ENCODE measurements at places on chromosomes 11 and 22.

- no peak overlapping the region for H3K27ac ChIP-seq
- peaks cover 73% of the 10 kb centered on the region for H3K36me3 ChIP-seq
- H3K4me1 ChIP-seq: no peaks in the 10 kb centered on the region
- no peak for DNase-seq
- no peaks in the 10 kb centered on the region for H3K27me3 ChIP-seq
- no peak overlapping the region for H3K4me3 ChIP-seq
Observed at GRCh38 chr11:72294616-72295395, 50.8 kb upstream of the PHOX2A start.

GRCh38 chr11:108135845-108136544 lies 14.6 kb downstream of the ACAT1 start:
- peaks cover 87% of the 10 kb centered on the region for H3K36me3 ChIP-seq
- no peaks in the 10 kb centered on the region for H3K27me3 ChIP-seq
- peak overlapping the region; percentile 24 for H3K27ac ChIP-seq
- no peak for DNase-seq

GRCh38 chr11:692824-693414 lies 2.1 kb downstream of the DEAF1 start:
- H3K27me3 ChIP-seq: no peaks in the 10 kb centered on the region
- peaks cover 25% of the 10 kb centered on the region for H3K4me1 ChIP-seq
- peaks cover 4% of the 10 kb centered on the region for H3K36me3 ChIP-seq

DNA sequence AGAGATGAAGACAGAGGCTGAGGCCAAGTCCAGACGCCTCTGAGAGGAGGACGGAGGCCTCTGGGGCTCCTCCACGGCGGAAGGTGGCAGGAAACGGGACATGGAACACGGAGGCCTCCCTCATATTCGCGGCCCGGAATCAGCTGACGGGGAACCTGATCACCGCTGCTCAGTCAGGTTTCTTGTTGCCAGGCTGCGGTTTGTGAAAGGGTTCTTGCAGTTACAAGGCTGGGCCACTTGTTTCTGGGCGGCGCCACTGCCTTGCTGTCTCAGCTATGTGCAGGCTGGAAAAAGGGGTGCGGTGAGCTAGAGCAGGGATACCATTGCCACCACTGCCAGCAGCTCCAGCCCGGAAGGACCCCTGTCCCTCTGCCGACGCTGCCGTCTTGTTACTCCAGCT lies 10.0 kb upstream of the MMP1 start:
- H3K27ac ChIP-seq: no peak overlapping the region
- H3K36me3 ChIP-seq: no peaks in the 10 kb centered on the region
- no peaks in the 10 kb centered on the region for H3K27me3 ChIP-seq
- H3K4me1 ChIP-seq: no peaks in the 10 kb centered on the region
- no peak overlapping the region for H3K4me3 ChIP-seq

GRCh38 chr11:65501186-65501471 lies 2.3 kb downstream of the MALAT1 start:
- peak overlapping the region; percentile 92 for H3K4me3 ChIP-seq
- peaks cover 26% of the 10 kb centered on the region for H3K4me1 ChIP-seq
- H3K27ac ChIP-seq: peak overlapping the region; percentile 99
- DNase-seq: no peak
